RPMI7951 (cell line): ENCODE measurements at places on chromosomes 2 and 18.

- DNase-seq: no peak
Observed at GRCh38 chr2:30792521-30792920, 14.7 kb downstream of the CAPN13 start.

DNA sequence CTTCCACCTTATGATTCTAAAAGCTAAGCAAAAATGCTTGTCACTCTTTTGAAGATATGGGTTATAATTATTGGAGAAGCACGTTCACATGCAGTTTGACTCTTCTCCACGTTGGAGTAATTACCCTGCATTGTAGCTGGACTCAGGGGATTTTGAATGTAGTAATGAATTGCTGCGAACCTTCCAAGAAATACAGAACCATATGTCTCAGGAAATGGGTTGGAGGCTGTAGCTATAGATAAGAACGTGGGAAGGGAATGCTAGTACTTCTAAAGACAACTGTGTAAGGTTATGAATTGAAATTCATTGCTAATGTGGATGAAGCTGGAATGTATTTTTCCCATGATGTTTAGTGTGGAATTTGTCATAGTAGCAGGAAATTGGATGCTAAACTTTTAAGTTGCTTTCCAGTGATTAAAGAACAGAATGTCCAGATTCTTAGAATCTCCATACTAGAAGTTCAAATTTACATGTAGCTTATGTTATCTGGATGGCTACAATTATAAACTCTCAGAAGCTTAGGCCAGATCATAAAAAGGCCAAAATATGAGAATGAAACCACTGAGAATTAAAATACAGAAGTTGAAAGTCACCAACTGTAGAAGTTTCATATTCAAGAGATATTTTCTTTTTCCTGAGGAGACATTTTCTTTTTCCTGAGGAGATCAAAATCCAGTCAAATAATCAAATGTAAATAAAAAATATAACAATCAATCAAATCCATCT, 27.3 kb upstream of the SPOPL start:
- DNase-seq: no peak

DNA sequence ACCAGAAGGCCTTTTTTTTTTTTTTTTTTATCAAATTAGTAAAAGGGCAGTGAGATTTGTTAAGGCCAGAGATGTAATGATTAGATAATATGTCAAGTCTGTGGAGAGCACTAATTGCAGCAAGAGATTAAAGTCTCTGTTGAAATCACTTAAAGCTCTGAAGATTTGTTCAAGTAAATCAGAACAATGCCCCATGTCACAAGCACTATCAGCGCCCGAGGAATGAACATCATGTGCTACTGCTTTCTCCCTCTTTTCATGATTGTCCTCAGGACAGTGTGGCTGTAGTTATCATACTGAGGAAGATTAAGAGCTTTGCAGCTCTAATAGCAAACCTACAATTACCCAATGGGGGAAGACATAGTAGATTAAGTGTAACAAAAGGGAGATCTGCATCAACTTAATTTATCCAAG, 71.1 kb downstream of the TDRD15 start:
- no peak for DNase-seq

- no peak for DNase-seq
Observed at GRCh38 chr2:116949249-116949648, 865.2 kb upstream of the DDX18 start.

GRCh38 chr2:126719833-126720351, 63.9 kb downstream of the GYPC start:
- DNase-seq: peak; percentile 17
